ENCODE measurements at places on chromosomes 6 and 20.
A peak's percentile ranks its signal among the peaks of the same experiment; 100 is the strongest.

DNA sequence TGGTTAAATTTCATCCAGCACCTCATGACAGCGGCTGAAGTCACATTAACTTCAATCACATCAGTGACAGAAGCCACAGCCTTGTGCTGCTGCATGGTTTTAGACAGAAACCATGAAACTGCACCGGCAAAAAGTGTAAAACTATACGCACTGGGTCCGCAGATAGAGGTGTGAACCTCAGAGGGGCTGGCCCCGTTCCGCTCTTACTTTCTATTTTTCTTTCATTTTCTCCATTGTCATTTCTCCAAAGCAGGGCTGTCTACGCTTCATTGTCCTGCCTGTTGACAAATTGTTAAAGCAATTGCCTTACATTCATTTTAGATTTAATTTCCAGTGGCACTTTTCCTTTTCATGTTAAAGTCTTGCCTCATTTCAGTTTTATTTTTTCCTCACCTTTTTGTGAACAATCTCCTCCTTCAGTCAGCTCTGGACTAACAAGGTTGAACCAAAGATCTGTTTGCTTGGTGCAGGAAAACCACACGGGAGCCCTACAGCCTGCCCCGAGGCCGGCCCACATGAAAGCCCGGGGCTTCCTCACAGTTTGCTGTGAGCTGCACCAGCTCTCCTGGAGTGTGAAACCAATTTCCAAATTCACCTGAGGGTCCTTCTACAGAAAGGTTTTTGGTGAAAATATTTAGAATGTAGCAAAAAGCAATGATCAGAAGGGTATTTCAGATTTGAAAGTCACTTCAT is 63.7 kb downstream of the PRR18 start:
- H3K27ac ChIP-seq: no peak overlapping the region
- H3K27me3 ChIP-seq: no peaks in the 10 kb centered on the region
- H3K4me1 ChIP-seq: no peaks in the 10 kb centered on the region
- no peaks in the 10 kb centered on the region for H3K36me3 ChIP-seq

- H3K36me3 ChIP-seq: no peaks in the 10 kb centered on the region
- H3K4me3 ChIP-seq: no peak overlapping the region
Observed at GRCh38 chr6:811191-811590, 118.3 kb upstream of the EXOC2 start.

GRCh38 chr6:119720160-119720559 is 370.6 kb upstream of the MAN1A1 start:
- no peak overlapping the region for H3K4me3 ChIP-seq
- H3K27me3 ChIP-seq: no peaks in the 10 kb centered on the region
- H3K27ac ChIP-seq: no peak overlapping the region

GRCh38 chr6:30760549-30760948 is 16.2 kb upstream of the IER3 start:
- no peak for DNase-seq
- peak overlapping the region; percentile 77 for H3K27ac ChIP-seq
- no peaks in the 10 kb centered on the region for H3K27me3 ChIP-seq
- H3K36me3 ChIP-seq: no peaks in the 10 kb centered on the region
- H3K4me1 ChIP-seq: peaks cover 11% of the 10 kb centered on the region

DNA sequence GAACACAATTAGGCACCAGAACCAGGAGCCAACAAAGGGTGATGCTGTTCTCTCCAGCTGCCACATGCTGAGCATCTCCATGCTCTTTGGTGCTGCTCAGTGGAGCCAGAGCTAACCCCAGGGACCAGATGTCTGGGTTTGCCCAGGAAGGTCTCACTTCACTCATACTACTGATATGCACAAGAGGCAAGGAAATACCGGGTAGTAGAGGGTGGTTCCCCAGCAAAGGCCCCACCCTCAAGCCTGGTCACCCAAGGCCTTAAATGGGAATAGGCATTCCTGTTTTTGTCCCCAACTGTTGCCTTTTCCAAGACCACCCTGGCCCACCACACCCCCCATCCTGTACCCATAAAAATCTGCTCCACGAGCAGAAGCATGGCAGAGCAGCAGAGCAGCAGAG is 204.5 kb upstream of the TAB2 start:
- H3K4me3 ChIP-seq: no peak overlapping the region
- H3K27me3 ChIP-seq: no peaks in the 10 kb centered on the region
- H3K27ac ChIP-seq: no peak overlapping the region
- no peaks in the 10 kb centered on the region for H3K4me1 ChIP-seq
- DNase-seq: no peak

- no peak overlapping the region for H3K4me3 ChIP-seq
- H3K27me3 ChIP-seq: no peaks in the 10 kb centered on the region
- no peak for DNase-seq
- H3K4me1 ChIP-seq: no peaks in the 10 kb centered on the region
- no peaks in the 10 kb centered on the region for H3K36me3 ChIP-seq
Observed at GRCh38 chr6:14711056-14711703, 534.7 kb upstream of the JARID2 start.
